ENCODE measurements at places on chromosomes 7 and 10. TPM values are rescaled to one million over a fixed set of nuclear protein-coding genes. Genes with fewer than 3 reads are reported as not detected.

GRCh38 chr10:110641256-110641655 lies 2.9 kb upstream of the RBM20 start:
- no peak for DNase-seq

DNA sequence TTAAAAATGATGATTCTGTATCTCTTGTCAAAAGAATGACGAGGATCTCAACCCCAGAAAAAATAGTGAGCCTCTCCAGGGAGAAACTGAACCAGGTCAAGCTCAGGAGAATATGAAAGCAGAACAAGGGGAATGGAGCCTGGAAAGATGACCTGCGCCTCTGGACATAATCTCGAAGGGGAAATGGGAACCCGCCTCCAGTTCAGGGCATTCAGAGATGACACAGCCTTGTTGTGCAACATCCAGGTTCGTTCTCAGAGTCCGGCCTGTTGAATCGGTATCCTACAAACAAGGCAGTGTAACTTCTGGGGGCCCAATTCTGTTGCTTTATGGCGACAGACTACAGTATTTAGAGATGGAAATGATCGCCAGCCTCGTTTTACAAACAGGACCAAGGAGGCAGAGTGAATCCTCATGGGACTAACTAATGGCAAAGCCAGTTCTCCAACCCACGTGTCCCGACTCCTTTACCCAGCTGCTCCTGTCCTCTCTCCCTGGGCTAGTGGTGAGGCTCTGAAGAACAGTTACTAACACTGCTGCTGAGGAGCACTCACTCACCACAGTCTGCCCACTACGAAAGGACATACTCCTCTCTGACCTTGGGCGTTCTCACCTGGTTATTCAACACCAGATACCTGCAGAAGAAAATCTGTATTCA lies 67.6 kb downstream of the JAZF1 start:
- no peak for DNase-seq

DNA sequence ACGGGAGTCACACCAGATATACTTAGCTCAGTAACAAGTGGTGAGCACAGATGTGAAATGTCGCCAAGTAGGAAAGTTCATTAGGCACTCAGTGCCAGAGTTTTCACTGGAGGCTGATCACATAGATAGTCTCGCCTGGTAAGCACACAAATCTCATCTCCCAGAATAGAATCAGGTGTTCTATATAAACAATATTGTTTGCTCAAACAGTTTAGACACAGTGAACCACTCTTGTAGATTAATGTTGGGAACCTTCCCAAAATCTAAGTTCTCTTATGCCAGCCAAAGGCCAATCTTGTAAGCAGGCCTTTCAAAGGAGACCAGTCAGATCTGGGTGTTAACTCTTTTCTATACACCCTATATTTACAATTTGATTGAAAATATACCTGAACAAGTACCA lies 716.5 kb upstream of the GRM3 start:
- no peak for DNase-seq

DNA sequence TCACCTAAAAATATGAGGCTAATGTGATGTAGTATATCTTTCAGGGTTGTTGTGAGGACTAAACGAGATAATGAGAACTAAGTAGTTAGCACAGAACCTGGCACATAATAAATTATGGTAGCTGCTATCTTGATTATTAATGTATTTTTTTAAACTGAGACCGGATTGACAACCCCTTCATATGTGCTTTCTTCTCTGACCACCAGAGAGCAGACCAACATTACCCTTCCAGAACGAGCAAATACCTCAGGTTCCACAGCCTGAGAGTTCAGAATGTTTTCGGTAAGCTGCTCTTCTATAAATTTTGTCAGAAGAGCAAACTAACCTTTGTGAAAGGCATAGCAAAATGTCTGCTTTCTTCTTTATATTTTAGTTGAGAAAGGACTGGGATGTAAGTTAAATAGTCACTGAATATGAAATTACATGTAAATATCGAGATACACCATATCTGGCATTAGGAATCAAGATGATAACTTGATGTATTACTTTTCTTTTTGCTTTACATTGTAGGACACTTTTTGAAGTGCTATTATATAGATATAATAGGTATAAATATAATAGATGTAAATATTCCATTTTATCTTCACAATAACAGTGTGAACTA lies 13.6 kb upstream of the BPGM start:
- DNase-seq: peak; percentile 44

DNA sequence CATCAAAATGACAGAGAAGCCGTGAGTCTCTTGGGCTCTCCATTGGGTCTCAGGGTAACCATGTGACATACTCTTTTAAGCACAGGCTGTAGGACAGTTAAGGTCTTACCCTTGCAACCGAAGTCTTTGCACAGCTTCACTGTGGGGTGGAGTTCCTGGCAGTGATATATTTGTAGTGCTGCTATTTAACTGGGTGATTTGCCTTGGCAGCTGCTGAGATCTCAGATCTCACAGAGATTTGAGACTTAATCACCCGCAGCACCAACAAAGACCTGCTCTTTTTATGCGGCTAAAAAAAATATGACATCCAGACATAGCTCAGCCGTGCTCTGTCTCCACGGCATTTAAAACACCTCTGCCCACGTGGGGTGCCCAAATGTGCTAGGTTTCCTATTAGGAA lies 63.4 kb upstream of the NPTX2 start:
- DNase-seq: no peak

Gene TRIL
- 2.9 TPM for total RNA-seq

GRCh38 chr7:117470777-117471176 lies 9.0 kb upstream of the CFTR start:
- DNase-seq: no peak

Gene SHH
- 4.1 TPM for total RNA-seq

DNA sequence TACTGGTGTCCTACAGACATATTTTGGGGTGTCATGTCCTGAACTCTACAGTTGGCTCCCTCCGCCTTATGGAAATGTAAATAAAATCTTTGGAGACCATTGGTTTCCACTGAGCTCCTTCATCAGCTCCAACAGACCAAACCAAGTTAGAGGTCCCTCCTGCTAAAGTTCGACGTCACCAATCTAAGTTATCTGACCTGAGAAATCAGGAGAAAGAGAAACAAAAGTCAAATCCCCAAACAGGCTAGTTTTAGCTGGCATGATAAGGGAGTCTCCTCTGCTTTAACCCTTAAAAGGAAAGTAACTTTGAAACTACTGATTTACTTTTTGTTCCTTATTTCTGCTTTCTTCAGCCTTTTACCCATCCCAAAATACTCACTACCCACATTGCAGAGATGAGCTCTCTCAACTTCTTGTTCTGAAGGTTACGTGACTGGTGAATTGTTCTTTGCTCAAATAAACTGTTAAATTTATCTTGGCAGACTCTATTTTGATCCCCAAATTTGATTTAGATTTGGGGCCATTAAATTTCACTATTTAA lies 39.9 kb downstream of the AVL9 start:
- no peak for DNase-seq

DNA sequence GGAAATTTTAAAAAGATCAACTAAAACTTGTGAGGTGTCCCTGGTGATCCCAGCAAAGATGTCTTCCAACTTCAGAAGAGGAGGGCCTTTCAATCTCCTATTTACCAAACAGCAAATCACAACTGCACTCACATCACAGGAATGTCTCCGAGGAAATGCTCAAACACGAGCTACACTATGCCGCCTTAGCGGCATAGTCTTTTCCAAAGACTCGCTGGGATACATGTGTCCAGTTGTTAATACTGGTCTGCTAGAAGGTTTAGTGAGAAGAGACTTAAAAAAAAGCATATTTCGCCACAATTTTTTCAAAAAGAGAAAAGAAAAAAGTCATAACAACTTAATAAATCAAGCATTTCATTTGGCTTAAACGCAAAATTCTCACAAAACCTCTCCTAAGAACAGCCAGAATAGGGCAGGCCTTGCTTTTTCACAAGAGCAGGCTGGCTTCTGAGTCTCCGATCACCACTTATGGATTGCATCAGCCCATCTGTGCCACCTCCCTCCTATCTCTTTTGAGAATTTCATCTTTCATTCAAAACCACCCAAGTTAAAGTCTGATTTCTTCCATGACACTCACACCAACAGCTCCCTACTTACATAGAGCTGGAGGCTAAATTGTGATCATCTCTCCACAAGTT lies 66.1 kb downstream of the GNA12 start:
- DNase-seq: no peak

DNA sequence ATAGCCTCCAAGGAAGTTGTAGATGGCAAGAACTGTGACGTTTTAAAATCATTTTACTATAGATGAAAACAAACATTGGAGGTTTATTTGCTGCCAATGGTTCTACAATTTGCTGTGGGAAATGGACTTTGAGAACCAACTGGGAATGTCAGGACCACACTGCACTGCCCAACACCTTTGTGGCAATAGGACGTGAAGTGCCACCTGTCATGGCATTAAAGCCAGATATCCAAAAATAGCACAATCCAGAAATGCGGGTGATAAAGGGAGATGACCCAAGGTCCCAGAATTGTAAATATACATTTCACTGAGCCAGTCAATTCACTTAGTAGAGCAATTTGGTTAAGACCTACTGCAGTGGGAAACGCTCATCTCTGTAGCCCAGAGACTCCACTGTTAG lies 116.4 kb downstream of the MPP7 start:
- no peak for DNase-seq

Gene CRTAC1
- total RNA-seq: 55.1 TPM

Gene FGFBP3
- total RNA-seq: 2.3 TPM

Gene CAMK2B
- total RNA-seq: 0.40 TPM

DNA sequence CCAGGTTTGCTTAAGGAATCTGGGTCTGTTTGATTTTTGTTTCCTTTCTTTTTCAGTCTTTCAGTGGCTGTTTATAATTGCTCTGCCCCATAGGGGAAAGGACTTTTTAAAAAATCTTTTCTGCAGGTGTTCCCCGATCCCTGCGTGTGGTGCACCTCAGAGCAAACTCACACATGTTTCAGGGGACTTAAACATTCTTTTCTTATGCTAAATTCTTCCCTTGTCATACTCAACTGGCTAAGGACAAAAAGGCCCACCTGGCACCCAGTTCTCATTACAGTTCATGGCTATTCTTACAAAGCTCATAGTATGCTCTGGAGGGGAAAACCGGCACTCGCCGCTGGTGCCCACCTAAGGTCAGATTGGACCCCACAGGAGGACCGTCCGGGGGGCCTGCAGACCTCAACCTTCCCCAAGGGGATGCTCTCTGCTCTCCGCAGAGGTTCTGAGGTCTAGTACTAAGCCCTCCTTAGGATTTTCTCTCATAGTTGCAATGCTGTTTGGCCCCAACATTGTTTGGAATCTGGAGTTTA lies 220.3 kb downstream of the HGF start:
- no peak for DNase-seq

DNA sequence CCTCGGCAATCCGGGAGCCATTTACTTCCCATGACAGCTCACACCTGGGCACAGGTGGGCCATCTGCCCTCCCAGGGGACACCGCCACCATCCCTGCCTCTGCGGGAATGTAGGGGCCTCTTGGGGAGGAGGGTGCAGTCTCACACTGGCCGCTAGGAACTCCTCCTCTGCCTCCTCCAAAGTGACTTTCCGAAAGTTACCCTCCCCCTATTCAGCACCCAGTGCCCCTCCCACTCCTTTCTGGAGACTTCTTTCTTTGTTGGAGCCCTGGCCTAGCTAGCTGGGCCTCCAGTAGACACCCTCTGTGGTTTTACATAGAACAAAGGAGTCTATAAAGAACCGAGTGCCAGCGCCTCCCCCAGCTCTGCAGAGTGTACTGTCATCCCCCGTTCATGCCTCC lies 45.8 kb upstream of the MNX1 start:
- DNase-seq: no peak

Gene CYP2C8
- 1.5 TPM for total RNA-seq

Gene NSUN5
- 30.1 TPM for total RNA-seq

GRCh38 chr10:49365275-49365674 lies 30.6 kb downstream of the DRGX start:
- no peak for DNase-seq

Gene EPHA1
- 6.1 TPM for total RNA-seq

Gene ELOVL3
- 0.54 TPM for total RNA-seq

GRCh38 chr7:28155019-28155660 lies 25.5 kb downstream of the JAZF1 start:
- no peak for DNase-seq

- DNase-seq: peak; percentile 68
Observed at GRCh38 chr7:4154882-4155535, 527.1 kb upstream of the FOXK1 start.

- no peak for DNase-seq
Observed at GRCh38 chr7:116873619-116874018, 11.2 kb downstream of the CAPZA2 start.

Gene VSTM4
- 10.9 TPM for total RNA-seq

DNA sequence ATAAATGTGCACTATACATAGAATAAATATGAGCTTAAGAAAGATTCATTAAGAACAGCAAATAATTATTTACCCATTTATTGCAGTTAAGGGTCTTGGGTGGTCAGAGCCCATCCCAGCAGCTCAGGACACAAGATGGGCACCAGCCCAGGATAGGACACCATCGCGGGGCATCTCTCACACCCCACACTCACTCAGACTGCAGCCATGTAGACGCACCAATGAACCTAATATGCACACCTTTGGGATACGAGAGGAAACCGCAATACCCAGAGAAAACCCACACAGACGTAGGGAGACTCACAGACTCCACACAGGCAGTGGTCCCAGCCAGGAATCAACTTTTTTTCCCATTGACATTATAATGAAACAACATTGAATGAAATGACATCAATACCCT lies 36.0 kb downstream of the CARD11 start:
- no peak for DNase-seq

GRCh38 chr10:34824870-34825269 lies 9.8 kb upstream of the PARD3 start:
- no peak for DNase-seq

DNA sequence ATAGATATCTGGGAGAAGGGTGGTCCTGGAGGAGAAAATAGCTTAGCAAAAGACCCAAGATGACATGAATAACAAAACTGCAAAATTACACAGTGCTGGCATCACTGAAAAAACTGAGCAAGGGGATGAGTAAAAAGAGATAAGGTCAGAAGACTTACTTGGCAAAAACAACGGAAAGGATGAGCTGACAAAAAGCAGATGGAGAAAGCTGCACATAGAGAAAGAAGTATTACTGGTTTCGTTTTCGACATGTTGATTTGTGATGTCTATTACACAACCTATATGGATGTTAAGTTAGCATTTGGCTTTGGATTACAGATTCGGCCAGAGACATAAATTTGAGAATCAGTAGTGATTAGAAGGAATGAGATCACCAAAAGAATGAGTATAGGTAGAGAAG lies 132.1 kb downstream of the MACC1 start:
- no peak for DNase-seq

Gene CYP2C19
- total RNA-seq: not detected

GRCh38 chr7:155758348-155758747 lies 53.9 kb downstream of the SHH start:
- DNase-seq: no peak

Gene ZNF365
- total RNA-seq: 2.4 TPM

DNA sequence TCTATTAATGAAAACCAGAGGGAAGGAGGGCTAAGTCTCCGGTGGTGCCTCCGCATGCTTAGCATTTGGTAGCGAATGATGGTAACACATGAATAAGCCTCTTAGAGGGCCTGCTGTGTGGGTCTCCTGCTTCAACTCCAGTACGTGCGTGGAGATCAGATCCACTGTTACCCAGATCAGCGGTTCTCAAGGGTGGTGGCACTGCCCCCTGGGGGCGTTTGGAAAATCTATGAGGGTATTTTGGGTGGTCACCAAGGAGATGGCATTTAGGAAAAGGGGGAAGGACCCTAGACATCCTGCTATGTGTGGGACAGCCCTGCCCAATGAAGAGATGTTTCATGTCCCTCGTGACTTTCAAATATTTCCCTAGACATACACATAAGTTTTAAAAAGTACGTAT lies 57.1 kb upstream of the TM9SF3 start:
- DNase-seq: no peak

All from lung (tissue), 17 donors.